ENCODE measurements at places on chromosomes 6 and 20.

- no peak for DNase-seq
These were observed 53.5 kb upstream of the UNC93A start for GRCh38 chr6:167237438-167238145.

DNA sequence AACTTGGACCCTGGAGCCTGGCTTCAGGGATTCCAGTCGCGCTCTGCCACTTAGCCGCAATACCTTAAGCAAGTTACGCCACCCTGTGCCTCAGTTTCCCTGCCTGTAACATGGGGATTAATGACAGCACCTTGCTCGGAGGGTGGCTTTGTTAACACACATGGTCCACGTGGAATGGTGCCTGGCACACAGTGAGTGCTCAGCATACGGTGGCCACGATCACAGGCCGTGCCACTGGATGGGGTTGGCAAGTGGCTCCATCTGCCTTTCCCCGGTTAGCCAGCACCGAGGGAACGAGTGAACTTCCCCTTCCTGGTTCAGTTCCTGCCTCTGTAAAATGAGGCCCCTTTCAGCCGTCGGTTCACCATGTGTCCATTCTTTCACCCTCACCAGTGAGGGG is 17.2 kb downstream of the C6orf132 start:
- no peak for DNase-seq

- no peak for DNase-seq
These were observed 37.3 kb upstream of the APCDD1L start for GRCh38 chr20:58552366-58552934.

DNA sequence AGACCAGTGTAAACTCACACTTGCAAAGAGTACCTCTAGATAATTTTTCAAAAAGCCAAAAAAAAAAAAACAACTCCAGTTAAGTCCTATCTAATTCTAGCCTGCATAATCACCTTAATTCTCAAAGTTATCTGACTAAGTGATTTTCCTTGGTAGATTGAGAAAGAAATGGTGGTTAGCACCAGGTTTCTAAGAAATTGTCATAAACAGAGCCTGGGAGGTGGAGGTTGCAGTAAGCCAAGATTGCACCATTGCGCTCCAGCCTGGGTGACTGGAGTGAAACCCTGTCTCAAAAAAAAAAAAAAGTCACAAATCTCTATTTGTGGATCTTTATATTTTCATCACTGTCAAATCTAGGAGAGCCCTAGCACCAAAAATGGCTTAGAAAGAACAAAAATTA is 8.9 kb downstream of the FBXO5 start:
- DNase-seq = no peak

DNA sequence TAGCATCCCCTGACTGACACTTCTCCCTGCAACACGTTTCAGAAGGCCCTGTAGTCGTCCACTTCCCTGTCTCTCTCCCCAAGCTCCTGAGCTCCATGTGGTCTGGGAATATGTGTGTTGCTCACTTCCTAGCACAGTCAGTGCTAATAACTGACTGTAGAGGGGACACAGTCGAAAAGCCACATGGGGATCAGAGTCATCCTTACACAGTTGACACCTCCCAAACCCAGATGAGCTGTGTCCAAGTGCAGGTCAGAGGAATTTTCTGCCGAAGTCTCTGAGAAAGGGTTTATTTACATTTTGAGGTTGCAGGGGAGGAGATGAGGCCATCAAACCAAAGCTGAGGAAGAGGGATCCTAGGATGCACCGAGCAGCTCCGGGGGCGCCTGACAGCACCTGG is 3.5 kb upstream of the ADAM33 start:
- no peak for DNase-seq

DNA sequence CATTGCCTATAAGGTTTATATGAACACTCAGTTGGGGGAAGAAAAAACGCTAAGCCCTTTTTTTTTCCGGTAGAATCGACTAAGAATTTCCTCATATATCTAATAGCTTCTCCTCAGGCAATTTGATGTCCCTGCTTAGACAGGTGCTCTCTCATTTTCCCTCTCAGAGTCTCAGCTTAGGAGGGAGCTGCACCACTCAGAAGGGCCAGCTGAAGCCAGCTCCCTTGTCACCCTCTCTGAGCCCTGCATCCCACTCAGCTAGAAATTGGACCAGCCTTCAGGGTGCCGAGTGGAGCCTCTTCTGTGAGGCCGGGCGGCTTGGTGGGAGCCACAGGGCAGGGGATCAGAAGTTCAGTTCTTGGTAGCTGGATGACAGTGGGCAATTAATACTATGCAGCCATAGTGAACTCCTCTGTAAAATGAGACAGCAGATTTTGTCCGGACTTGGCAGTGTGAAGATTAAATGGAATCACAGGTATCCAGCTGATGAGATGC is 368.5 kb downstream of the MAFB start:
- DNase-seq = peak; percentile 72

DNA sequence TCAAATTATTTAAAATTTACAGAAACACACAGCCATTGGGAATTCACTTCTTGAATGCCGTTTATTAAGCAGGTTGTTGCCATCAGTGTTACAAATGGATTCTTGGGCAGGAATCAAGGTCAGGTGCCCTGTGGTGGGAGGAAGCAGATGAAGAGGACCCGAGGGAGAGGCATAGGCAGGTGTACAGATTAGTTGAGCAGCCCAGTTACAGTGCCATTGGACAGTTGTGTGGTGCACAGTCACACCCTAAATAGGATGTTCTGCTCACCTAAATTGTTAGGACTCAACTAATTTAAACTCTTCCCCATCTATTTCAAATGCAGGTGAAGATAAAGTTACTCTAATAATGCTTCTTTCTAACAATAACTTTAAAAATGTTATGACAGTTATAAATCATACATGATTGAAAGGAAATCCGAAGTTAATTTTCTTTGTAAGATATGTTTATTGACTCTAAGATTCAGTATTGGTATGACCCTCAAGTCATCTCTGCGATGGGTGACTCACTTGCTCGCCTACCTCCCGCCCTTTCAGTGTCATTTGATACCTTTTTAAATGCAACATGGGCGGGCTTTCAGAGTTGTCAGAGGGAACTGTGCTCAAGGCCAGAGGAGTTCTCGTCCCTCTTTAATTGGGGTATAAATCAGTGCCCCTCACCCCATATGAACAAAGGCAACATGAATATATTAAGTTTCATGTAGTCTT is 35.1 kb downstream of the DSE start:
- DNase-seq = no peak

- no peak for DNase-seq
These were observed 179.7 kb downstream of the DLL1 start for GRCh38 chr6:170111141-170111664.

GRCh38 chr6:106168097-106168888 is 82.2 kb downstream of the PRDM1 start:
- DNase-seq = peak; percentile 60

GRCh38 chr6:44430326-44430725 is 42.8 kb downstream of the CDC5L start:
- DNase-seq = no peak

GRCh38 chr6:29884261-29884660 is 56.6 kb downstream of the HLA-G start:
- DNase-seq = no peak

DNA sequence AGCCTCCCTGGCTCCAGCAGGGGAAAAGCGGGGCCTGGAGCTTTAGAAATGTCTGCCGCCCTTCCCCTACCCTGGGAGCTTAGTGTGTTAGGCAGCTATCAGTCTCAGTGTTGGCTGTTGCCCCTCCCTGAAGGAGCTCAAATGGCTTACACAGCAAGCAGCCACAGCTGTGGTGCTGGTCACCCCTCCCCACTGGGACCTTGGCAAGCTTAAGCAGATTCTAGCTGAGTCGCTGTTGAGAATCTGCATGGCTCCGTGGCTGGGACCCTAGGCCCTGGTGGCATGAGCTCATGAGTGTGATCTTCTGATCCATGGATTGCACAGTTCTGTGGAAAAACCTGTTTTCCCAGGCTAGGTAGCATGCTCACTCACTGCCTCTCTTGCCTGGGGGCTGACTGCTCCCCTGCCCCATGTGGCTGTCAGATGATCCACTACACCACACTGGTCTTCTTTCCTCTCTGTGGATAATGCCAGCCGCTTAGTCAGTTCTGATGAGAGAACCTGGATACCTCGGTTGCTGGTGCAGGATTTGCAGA is 714.0 kb downstream of the MAFB start:
- no peak for DNase-seq

- no peak for DNase-seq
These were observed 147.3 kb downstream of the TRIM27 start for GRCh38 chr6:28776269-28777146.

GRCh38 chr6:105389543-105389942 is 13.3 kb downstream of the PREP start:
- no peak for DNase-seq

DNA sequence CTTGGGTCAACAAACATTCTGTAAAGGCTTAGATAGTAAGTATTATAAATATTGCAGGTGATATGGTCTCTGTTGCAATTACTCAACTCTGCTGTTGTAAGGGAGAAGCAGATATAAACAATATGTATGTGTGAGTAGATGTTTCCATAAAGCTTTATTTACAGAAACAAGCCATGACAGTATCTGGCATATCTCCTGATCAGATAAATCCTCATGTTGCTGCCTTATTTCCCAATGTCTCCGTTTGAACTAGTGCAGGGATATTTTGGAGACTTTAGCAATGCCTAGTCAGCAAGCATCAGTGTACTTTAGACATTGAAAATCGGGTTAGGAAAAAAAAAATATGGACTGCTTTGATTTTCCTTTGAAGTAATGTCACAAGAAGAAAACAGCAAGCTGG is 96.1 kb downstream of the LAMA2 start:
- DNase-seq = no peak

DNA sequence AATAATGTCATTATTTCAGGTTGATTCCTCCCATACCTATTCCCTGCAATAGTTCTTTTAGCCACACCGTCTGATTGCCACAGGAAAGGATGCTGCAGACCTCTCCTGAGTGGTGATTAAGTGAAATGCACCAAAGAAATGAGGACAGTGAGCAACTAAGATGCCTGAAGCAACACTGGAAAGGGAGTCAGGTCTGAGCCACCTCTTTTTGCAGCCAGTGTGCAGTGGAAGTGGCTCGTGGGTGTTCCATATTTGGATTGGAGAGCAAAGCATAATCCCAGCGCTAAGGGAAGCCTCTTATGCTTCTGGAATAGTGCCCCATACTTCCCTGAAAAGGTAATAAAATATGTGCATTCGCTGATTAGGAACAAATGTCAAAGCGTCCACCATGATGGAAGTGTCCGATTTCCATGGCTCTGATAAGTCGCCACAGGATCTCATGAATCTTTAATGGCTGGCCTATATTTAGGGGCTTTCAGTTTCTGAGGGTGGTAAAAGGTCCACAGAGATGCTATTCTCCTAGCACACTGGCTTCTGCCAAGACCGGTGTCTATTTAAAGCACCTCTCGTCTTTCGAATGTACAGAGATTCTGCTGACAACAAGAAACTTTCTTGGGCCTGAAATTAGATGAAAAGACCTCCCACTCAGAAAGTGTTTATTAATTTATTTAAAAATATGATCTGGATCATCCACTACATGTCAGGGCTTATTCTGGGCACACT is 253.9 kb downstream of the SLC24A3 start:
- no peak for DNase-seq

GRCh38 chr6:163668061-163668426 is 253.5 kb downstream of the QKI start:
- DNase-seq = peak; percentile 5

DNA sequence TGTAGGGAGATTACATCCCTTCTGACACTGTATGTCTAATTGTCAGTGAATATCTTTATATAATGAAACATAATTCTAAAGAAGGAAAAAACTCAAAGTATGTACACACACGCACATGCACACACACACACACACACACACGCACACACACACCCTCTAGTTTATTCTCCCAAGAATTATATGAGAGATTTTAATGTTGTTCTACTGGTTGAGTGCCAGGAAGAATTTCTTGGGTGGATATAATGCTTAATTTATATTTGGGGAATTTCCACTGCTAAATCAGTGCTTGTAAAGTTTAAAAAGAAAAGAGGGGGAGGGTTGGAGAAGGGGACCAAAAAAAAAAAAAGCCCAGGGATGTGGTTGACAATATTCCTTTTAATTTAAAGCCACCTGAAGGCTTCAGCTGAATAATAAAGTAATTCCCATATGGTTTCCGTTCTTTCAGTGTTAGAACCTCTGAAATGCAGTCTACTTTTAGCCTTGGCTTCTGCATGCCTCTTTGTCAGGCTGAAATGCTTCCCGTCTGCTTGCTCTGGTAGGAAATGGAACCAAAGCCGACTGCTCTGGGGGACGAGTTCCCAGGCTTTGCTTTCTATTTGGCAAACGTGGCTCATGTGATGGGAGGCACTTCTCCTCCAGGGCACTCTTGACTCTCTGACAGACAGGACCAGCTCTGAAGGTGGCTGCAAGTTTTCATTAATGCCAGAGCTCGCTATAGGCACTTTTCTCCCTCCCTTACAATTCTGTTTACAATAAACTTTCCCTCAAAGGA is 225.4 kb downstream of the PRL start:
- DNase-seq = no peak

DNA sequence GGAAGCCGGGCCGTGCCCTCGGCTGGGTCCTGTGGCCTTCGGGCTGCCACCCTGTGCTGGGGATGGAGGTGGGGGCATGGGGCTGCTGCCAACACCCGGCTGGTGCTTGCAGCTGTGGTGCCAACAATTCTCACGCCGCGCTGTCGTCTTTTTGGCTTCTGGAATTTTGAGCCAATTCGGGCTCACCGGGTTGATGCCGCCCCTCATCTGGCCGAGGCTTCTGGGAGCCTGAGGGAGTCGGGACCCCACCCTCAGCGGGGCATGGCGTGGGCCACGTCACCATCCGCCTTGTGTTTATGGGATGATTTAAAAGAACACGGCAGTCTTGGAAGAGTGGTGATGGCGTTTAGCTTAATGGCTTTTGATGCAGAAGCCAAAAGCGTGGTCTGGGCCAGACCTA is 8.7 kb upstream of the NPBWR2 start:
- no peak for DNase-seq

GRCh38 chr6:131989036-131989435 is 37.9 kb upstream of the CCN2 start:
- no peak for DNase-seq

DNA sequence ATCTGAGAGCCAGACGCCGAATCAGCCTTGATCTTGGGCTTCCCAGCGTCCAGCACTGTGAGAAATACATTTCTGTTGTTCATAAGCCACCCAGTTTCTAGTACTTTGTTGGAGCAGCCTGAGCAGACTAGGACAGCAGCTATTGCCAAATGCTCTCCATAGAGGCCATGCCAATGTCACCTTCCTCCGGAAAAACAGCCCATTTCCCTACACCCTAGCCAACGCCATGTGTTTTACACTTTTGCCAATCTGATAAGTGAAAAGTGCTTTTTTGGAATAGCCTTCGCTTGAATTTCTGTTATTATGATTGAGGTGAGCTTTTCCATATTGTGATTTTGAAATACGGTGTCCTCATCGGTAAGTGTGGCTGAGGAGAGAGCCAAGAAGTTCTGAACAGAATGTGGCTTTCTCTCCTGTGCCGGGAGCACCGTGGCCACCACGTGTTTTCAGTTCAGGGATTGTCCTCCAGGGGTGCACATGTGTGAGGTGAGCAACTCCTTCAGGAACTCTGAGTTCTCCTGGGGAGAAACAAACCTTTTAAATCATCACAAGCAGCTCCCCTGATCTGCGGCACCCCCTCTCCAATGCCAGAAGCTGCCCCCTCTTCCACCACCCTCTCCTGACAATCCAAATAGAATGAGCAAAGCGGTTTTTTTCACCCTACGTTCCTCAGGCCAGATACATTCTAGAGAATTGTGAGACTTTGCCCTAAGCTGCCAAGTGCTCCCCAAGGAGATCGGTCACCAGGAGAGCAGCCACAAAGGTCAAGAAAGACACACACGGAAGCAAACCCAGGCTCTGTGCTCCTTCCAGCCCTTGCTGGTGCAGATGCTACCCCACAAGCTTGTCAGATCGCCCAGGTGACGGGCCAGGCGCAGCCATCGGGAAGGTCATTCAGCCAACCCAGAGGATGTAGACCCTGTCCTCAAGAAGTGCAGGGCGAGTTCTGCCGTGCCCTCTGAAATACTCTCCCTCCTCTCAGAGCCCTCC is 36.0 kb downstream of the TAF8 start:
- no peak for DNase-seq
